ENCODE measurements at places on chromosomes 5 and 9.

DNA sequence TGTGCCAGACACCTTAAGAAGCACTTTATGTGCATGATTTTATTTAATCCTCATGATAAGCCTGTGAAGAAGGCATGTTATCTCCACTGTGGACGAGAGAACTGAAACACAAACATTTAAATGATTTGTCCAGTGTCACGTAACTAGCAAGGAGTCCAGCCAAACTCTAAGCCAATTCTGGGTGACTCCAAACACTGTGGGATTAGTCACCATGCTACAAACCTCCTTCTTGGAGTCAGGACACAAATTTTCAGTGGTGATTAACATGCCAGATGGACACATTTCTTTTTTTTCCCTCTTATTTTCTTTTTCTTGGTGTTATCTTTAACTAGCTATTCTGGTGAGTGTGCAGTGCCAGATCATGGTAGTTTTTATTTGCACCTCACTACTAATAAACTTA is 316.8 kb downstream of the NDUFS4 start:
- no peak for DNase-seq

GRCh38 chr5:170426149-170426767 is 37.1 kb upstream of the KCNMB1 start:
- no peak for DNase-seq

DNA sequence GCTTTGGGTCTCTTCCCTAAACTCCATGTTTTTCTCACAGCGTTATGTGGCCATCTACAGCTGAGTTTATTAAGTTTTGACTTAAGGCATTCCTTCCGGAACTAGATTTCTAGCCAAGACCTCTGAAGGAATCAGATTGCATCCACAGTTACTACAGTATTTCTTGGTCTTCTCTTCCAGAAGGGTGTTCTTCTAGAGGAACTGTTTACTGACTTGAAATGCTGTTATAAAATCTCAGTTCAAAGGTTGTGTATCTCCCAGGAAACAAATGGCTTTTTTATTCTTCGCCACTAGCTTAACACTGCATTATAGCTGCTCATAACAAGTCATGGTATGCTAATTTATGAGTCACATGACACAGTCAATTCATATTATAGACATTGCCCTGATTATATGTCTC is 55.3 kb upstream of the RAD23B start:
- no peak for DNase-seq

- no peak for DNase-seq
Measured at GRCh38 chr9:85941966-85942912, 1.3 kb downstream of the NAA35 start.

GRCh38 chr5:132054697-132055440 is 5.6 kb upstream of the IL3 start:
- DNase-seq: peak; percentile 45

GRCh38 chr5:142143878-142144277 is 35.3 kb downstream of the NDFIP1 start:
- DNase-seq: no peak

DNA sequence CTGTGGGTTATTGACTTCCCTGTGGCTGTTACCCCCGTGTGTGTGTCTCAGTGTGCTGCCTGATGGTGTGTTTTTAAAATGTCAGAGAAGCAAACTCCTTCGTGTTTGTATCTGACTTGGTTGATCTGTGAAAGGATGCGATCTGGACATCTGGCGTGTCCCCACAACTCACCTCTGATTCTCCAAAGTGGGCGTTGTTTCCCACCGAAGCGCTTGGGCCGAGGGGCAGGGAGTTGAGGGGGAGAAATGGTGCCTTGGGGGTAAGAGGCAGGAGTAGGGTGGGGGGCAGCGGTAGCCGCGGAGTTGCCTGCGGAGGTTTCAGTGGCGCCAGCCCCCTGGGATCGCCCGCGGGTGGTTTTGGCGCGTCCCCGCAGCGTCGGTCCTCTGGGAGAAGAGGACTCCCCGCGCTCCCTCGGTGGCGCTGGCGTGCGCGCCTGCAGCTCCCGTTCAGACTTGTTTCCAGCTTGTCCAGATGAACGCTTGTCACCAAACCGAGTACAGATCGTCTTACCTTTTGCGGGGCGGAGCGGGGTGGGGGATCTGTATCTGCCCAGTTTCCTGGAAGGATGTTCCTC is 1.1 kb downstream of the MAST4 start:
- no peak for DNase-seq

DNA sequence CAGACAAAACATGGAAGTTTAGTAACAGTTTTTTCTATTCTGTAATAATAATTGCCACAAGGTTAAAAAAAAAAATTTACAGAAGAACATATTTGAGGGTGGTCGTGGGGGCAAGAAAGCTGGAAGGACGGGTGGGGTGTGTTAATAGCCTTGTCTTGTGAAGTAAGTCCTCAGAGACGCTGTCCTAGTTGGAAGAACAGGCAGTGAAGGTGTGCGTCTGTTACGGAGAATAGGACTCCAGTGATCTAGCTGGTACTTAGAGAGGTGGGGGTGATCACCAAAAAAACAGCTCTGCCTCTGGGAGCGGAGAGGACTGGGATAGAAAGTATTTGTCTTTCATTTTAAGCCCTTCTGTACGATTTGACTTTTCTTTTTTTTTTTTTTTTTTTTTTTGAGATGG is 17.7 kb downstream of the ABL1 start:
- DNase-seq: no peak

- no peak for DNase-seq
Measured at GRCh38 chr5:27011274-27011673, 27.1 kb downstream of the CDH9 start.

GRCh38 chr5:136656811-136657210 is 291.5 kb upstream of the TRPC7 start:
- DNase-seq: no peak

GRCh38 chr5:160315968-160316367 is 3.6 kb upstream of the CCNJL start:
- DNase-seq: no peak

DNA sequence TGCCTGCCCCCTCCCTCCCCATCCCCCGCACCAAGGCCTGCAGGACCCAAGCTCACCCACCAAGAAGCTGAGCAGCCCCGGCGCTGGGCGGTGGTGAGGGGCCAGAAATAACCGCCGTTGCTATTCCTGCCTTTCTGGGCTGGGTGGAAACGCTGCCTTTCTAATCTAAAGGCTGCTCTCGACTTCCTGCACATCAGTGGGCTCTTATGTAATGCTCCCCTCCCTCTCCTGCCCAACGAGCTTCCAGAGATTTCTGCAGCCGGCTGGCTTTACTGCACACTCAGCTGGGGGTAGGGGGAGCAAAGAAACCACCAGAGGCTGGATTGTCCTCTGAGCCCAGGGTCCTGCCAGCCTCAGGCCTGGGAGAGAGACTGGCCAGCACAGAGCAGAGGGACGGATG is 6.9 kb upstream of the EGR1 start:
- DNase-seq: no peak

GRCh38 chr9:121921444-121921843 is 171.7 kb downstream of the TTLL11 start:
- no peak for DNase-seq

DNA sequence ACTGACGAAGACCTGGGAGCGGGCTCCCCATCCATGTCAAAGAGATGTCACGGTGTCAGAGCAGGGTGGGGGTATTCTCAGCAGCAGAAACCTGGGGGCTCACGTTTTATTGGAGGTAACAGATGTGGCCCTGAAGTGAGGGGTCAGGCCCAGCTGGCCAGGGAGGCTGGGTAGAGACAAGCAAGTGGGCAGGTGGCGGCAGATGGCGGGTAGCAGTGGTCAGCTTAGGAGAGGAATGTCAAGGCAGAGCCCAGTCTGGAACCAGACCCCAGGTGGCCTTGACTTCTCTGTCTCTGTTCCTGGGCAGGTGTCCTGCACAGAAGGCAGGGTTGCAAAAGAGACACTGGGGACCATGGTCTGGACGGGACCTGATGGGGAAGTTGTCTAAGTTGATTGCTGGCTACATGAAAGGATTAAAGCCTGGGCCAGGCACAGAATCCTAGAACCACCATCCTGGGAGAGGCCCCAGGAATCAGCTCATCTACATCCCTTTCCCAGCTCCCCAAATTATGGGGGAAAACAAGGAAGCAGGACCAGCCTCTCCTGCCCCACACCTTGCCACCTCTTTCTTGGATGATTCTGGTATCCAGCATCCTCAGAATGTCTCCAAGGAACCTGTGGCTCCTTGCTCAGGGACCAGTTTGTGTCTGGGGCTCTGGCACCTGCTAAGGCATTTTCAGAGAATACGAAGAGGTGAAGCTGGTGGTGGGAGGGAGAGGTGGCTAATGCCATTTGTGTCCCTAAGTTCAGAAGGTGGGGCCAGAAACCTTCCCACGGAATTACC is 72.5 kb downstream of the AMBP start:
- no peak for DNase-seq

GRCh38 chr9:20512106-20512505 is 110.2 kb downstream of the MLLT3 start:
- no peak for DNase-seq

- no peak for DNase-seq
Measured at GRCh38 chr9:76452839-76453238, 6.1 kb upstream of the GCNT1 start.

GRCh38 chr5:110441035-110441434 is 285.4 kb downstream of the TMEM232 start:
- DNase-seq: no peak

GRCh38 chr5:141303756-141304155 is at the start of gene SLC25A2:
TSS of gene SLC25A2 (minus strand) at chr5:141304049. CDS start at chr5:141303865, 184 bp downstream.
- no peak for DNase-seq

- no peak for DNase-seq
Measured at GRCh38 chr5:90131383-90132133, 278.0 kb downstream of the CETN3 start.

DNA sequence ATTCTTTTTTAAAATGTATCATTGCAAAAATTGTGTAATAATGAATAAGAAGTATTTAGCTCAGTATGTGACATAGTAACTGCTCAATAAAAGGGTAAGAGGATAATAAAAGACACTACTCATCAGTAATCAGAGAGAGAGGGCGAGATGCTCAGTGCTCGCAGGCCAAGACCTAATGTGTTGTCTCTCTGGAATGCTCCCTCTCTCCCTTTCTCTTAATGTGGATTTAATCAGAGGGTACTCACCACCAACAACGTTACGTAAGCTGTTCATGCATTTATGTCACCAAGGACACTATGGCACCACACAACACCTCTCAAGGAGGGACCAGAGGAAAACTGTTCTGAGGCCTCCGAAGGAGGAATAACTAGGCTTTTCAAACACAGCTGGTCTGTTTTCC is 42.5 kb downstream of the WHRN start:
- DNase-seq: no peak

DNA sequence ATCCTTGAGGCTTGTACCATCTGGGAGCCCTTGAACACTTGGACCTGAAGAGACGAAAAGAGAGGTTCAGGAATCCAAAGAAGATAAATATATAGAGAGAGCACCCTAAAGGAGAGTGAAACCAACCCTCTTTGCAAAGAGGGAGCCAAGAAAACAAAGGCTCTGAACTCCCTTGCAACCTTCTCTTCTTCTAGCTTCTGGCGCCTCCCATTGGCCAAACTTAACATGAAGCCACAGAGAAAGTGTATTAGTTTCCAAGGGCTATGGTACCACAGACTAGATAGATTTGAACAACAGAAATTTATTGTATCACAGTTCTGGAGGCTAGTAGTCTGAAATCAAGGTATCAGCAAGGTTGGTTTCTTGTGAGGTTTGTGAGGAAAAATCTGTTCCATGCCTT is 175.1 kb downstream of the HCN1 start:
- no peak for DNase-seq

- no peak for DNase-seq
Measured at GRCh38 chr9:113665756-113666155, 202.2 kb downstream of the RGS3 start.

DNA sequence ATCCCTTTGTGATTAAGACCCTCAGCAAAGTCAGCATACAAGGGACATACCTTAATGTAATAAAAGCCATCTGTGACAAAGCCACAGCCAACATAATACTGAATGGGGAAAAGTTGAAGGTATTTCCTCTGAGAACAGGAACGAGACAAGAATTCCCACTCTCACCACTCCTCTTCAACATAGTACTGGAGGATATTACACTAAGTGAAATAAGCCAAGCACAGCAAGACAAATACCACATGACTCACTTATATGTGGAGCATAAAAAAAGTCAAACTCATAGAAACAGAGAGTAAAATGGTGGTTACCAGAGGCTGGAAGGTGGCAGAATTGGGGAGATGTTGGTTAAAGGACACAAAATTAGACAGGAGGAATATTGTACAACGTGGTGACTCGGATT is 118.1 kb upstream of the NFIL3 start:
- DNase-seq: no peak

- no peak for DNase-seq
Measured at GRCh38 chr9:3507395-3508077, 18.3 kb downstream of the RFX3 start.

DNA sequence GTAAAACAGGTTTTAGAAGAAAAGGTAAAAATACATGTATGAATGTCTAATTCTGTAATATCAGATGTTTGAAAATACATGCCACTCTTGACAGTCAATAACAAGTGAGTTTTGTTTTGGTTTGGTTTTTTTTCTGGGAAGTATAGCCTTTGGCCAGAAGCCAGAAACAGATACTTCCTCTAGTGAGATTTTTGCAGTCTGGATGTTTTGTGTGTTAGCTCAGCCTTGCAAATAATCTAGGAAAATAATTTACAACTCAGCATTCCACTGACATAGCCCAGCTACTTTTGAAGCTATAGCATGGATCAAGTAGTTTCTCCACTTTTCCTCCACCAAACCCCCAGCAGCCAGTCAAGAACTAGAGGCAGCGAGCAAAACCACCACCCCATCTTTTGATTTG is 56.7 kb downstream of the SLC1A1 start:
- DNase-seq: no peak

DNA sequence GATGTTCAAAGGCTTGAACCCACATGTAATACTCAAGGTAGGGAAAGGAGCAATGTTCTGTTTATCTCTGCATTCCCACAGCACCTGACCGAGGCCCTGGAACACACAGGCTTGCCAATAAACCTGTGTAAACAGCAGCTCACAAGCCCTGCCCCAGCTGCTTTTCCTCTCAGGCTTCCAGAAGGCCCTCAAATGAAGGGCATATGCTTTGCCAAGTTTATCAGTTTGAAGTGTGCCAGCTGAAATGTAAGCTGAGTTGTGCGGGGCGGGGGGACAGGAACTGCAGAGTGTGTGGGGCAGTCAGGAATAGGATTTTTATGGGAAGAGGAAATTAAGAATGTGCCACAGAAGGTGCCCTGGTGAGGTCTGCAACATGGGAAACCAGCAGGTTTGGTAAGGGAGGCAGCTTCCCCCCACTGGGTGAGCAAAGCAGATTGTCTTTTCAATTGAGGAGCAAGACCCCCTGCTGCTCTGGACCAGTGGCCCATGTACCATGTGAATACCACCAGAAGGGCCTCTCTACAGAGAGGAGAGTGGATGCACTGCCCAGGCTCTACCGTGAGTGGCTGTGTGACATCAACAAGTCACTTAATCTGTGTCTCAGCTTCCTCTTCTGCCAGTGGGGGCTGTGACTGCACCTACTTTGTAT is 194.8 kb downstream of the SPOCK1 start:
- no peak for DNase-seq

DNA sequence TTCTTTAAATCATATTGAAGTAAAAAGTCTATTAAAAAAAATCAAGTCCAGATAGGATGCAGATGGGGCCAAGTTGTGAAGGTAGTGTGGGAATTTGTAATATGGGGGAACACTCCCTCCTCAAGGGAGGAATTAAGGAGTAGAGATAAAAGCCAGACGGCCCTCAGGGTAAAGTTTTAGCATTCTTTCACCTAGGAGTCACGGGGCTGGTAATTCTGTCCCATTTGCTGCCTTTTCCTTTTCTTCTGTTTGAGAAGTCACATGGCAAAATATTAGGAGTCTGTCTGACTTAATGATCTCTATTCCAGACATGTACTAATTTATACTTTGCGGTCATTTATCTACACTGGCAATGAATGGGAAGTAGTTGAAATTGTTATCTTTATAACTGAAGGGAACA is 61.9 kb downstream of the SNX24 start:
- DNase-seq: no peak
